ENCODE measurements at places on chromosomes 7 and 10. TPM values are rescaled to one million over a fixed set of nuclear protein-coding genes. Genes with fewer than 3 reads are reported as not detected.

DNA sequence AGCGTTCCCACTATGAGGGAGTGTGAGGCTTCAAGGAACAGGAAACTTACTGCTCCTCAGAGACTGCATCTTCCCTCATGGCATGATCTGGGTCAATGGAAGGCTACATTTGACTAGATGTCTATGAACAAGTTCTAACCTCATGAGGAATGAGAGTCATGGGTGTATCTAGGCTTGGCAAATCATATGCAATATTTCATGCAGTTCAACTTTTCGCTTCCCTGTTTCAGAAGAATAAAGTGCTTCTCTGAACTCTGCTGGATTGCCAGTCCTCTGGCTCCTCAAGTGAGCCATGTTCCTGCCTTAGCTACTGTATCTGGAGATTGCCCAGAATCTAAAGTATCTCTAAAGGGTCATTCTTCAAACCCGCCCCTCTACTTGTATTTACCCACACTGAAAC lies 54.3 kb upstream of the SEMA3A start:
- DNase-seq: no peak
- H3K27ac ChIP-seq: no peak overlapping the region
- no peaks in the 10 kb centered on the region for H3K4me1 ChIP-seq
- H3K4me3 ChIP-seq: no peak overlapping the region
- H3K36me3 ChIP-seq: no peaks in the 10 kb centered on the region

The CHST15 gene
- total RNA-seq: 76.1 TPM

DNA sequence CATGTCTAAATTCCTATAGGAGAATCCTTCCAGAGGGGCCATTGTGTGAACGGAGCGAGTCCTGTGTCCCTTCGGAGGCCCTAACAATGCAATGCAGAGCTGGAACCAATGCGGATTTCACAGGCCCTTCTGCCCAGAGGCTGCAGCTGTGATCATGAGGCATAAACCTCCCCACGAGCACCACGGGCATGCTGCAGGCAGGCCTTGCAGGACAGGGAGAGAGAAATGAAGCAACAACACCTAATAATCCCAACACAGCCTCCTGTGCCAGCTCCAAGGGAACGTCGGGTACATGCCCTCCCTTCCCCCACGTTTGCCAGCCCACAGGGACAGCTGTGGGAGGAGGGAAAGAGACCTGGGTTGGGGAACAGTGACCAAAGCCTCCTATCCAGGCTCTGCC lies 74.4 kb downstream of the TNS3 start:
- no peak for DNase-seq
- peaks cover 33% of the 10 kb centered on the region for H3K4me1 ChIP-seq
- no peak overlapping the region for H3K27ac ChIP-seq
- no peaks in the 10 kb centered on the region for H3K36me3 ChIP-seq
- H3K4me3 ChIP-seq: no peak overlapping the region
- H3K27me3 ChIP-seq: no peaks in the 10 kb centered on the region

- no peak overlapping the region for H3K4me3 ChIP-seq
- H3K27me3 ChIP-seq: no peaks in the 10 kb centered on the region
- no peak overlapping the region for H3K27ac ChIP-seq
- peaks cover 26% of the 10 kb centered on the region for H3K4me1 ChIP-seq
- H3K36me3 ChIP-seq: no peaks in the 10 kb centered on the region
Measured at GRCh38 chr10:35470925-35471315, 134.2 kb upstream of the GJD4 start.

The ING3 gene
- total RNA-seq: 15.0 TPM

GRCh38 chr10:97059006-97059871 lies 126.5 kb downstream of the SLIT1 start:
- DNase-seq: no peak
- H3K27me3 ChIP-seq: no peaks in the 10 kb centered on the region
- H3K27ac ChIP-seq: no peak overlapping the region
- H3K4me3 ChIP-seq: no peak overlapping the region

The ABLIM1 gene
- 145 TPM for total RNA-seq

GRCh38 chr10:124628676-124629021 lies 115.5 kb downstream of the FAM53B start:
- no peak overlapping the region for H3K4me3 ChIP-seq
- peaks cover 5% of the 10 kb centered on the region for H3K36me3 ChIP-seq
- peaks cover 83% of the 10 kb centered on the region for H3K4me1 ChIP-seq
- no peak for DNase-seq
- H3K27ac ChIP-seq: peak overlapping the region; percentile 26
- no peaks in the 10 kb centered on the region for H3K27me3 ChIP-seq

The GSTK1 gene
- total RNA-seq: 91.8 TPM

- no peak for DNase-seq
- no peaks in the 10 kb centered on the region for H3K4me1 ChIP-seq
- H3K27me3 ChIP-seq: no peaks in the 10 kb centered on the region
- no peak overlapping the region for H3K4me3 ChIP-seq
- no peaks in the 10 kb centered on the region for H3K36me3 ChIP-seq
- H3K27ac ChIP-seq: no peak overlapping the region
Measured at GRCh38 chr7:108244110-108244509, 113.9 kb upstream of the LAMB4 start.

The FAM237B gene
- total RNA-seq: not detected

- no peak for DNase-seq
- H3K4me3 ChIP-seq: no peak overlapping the region
- H3K27me3 ChIP-seq: no peaks in the 10 kb centered on the region
- H3K27ac ChIP-seq: no peak overlapping the region
Measured at GRCh38 chr7:82164410-82164809, 279.2 kb downstream of the CACNA2D1 start.

The CFAP43 gene
- not detected for total RNA-seq

DNA sequence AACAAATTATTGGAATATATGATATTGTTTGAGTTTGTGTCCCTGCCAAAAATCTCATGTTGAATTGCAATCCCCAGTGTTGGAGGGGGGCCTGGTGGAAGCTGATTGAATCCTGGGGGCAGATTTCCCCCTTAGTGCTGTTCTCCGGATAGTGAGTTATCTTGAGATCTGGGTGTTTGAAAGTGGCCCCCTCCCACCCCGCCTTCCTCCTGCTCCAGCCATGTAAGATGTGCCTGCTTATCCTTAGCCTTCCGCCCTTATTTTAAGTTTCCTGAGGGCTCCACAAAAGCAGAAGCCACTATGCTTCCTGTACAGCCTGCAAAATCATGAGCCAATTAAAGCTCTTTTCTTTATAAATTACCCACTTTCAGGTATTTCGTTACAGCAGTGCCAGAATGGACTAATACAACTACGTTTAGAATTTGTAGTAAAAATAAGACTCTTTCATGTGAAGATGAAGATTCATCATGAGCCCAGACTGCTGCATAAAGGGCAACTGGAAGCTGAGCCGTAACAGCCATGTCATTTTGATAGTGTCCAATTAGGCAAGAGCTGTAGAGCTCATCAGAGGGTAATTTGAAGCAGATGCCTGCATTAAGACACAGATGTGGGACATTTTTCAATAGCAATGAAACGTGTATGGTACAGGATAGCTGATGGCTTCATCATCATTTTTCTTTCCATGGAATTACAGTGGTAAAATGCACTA lies 1007.2 kb downstream of the REEP3 start:
- H3K36me3 ChIP-seq: no peaks in the 10 kb centered on the region
- no peak overlapping the region for H3K4me3 ChIP-seq
- H3K27ac ChIP-seq: no peak overlapping the region
- H3K27me3 ChIP-seq: no peaks in the 10 kb centered on the region
- DNase-seq: no peak

DNA sequence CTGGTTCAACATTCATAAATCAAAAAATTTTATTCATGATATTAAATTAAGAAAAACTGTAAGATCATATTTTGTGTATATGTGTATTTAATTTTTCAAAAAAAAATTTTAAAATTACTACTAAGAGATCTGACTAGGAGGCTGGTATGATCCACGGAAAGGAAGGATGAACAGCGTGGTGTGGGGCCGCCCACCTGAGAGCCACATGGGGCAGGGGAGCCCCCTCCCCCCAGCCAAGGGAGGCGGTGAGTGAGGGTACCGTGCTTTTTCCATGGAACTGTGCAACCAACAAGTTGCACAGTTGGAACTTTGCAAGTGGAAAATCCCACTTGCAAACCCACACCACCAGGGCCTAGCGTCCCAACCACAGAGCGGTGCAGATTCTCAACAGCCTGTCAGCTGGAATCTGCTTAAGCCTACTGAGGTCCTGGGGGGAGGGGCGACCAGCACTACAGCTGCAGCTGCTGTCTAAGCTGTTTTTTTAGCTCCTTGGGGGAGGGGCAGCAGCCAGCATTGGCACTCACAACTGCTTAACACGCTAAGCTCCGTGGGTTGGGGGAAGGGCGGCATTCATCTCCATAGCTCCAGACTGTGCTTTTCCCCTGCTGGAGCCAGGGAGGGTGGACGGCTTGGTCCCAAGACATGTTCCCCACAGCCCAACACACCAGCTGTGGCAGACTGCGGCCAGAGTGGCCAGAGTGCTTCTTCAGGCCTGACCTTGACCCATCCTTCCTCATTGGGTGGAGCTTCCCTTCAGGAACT lies 94.2 kb upstream of the IGFBP3 start:
- no peaks in the 10 kb centered on the region for H3K4me1 ChIP-seq
- H3K4me3 ChIP-seq: no peak overlapping the region
- DNase-seq: no peak
- H3K27me3 ChIP-seq: no peaks in the 10 kb centered on the region

DNA sequence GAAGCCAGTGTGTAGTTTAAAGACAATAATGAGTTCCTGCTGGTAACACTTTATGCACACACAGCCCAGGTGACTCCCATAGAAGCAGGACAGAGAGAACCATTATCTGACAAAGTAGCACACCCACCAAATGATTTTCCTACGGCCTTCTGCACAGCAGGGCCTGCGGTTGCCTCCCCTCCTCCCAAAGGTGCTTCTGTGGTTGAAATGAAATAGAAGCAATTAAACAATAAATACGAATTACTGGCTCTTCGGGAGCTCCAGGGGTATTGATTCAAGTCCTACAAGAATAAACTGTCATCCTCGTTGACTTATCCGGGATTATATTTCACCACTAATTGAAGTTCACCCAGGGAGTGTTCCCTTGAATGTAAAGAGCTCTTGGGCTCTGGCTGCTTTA lies 172.1 kb downstream of the ACTR3B start:
- H3K27me3 ChIP-seq: no peaks in the 10 kb centered on the region
- H3K4me3 ChIP-seq: no peak overlapping the region
- H3K4me1 ChIP-seq: no peaks in the 10 kb centered on the region

- peak overlapping the region; percentile 91 for H3K27ac ChIP-seq
- H3K4me1 ChIP-seq: peaks cover 100% of the 10 kb centered on the region
- H3K27me3 ChIP-seq: no peaks in the 10 kb centered on the region
- DNase-seq: no peak
Measured at GRCh38 chr7:5689118-5689517, 92.3 kb downstream of the RNF216 start.

DNA sequence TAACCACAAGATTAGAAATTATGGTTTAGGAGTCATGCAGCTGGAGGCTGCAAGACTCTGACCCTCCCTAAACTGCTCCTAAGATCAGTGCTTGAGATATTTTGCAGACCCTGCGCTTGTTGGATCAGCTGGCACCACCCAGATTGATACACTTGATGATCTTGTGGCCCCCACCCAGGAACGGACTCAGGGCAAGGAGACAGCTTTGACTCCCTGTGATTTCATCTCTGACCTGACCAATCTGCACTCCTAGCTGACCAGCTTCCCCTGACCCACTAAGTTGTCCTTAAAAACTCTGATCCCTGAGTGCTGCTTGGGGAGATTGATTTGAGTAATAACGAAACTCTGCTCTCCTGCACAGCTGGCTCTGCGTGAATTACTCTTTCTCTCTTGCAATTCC lies 8.0 kb upstream of the RAB18 start:
- H3K27ac ChIP-seq: no peak overlapping the region
- no peak overlapping the region for H3K4me3 ChIP-seq
- no peaks in the 10 kb centered on the region for H3K4me1 ChIP-seq
- H3K27me3 ChIP-seq: no peaks in the 10 kb centered on the region
- no peak for DNase-seq
- no peaks in the 10 kb centered on the region for H3K36me3 ChIP-seq

- H3K4me3 ChIP-seq: no peak overlapping the region
- no peak for DNase-seq
- no peaks in the 10 kb centered on the region for H3K36me3 ChIP-seq
- H3K27me3 ChIP-seq: peaks cover 2% of the 10 kb centered on the region
- no peak overlapping the region for H3K27ac ChIP-seq
Measured at GRCh38 chr7:151308791-151309190, 32.8 kb upstream of the NUB1 start.

DNA sequence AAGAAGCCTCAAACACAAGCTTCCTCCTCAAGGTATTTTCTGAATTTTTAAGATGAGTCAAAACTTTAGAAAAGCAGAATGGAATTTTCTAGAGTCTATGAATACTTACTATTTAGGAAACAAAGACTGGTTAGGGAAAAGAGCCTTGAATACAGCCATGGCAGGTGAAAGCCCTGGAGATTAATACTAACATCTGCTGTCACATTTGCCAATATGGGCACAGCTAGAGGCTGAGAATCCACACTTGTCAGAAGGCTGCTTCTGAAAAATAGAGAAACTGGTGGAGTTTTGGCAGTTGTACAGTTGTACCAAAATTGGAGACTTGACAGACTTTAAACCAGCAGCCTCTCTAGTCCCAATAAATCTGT lies 24.3 kb upstream of the CNNM1 start:
- H3K36me3 ChIP-seq: no peaks in the 10 kb centered on the region
- H3K27ac ChIP-seq: no peak overlapping the region
- no peak overlapping the region for H3K4me3 ChIP-seq

GRCh38 chr7:5704534-5704922 lies 76.9 kb downstream of the RNF216 start:
- peaks cover 51% of the 10 kb centered on the region for H3K4me1 ChIP-seq
- H3K27me3 ChIP-seq: no peaks in the 10 kb centered on the region
- peak; percentile 95 for DNase-seq
- no peaks in the 10 kb centered on the region for H3K36me3 ChIP-seq
- no peak overlapping the region for H3K4me3 ChIP-seq
- peak overlapping the region; percentile 92 for H3K27ac ChIP-seq

The PNLIPRP3 gene
- total RNA-seq: not detected

DNA sequence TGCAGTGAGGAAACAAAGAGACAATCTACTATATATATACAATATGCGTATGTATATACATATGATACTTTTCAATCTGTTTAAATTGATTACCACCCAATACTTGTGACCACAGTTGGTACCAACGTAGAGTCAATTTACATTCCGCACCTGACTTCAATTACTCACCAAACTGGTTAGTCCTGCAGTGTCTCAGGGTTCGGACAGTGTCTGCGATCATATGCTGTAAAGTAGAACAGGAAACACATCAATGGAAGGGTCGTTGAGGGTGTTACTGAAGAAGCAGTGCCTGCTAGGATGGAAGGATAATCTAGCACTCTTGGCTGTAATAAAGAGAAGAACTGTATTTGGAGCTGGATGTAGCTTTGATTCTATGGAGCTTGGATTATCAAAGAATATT lies 179.7 kb upstream of the CDCA7L start:
- no peaks in the 10 kb centered on the region for H3K27me3 ChIP-seq
- H3K4me1 ChIP-seq: no peaks in the 10 kb centered on the region
- no peak overlapping the region for H3K4me3 ChIP-seq
- no peak for DNase-seq
- H3K27ac ChIP-seq: no peak overlapping the region

The MRC1 gene
- 39.9 TPM for total RNA-seq

DNA sequence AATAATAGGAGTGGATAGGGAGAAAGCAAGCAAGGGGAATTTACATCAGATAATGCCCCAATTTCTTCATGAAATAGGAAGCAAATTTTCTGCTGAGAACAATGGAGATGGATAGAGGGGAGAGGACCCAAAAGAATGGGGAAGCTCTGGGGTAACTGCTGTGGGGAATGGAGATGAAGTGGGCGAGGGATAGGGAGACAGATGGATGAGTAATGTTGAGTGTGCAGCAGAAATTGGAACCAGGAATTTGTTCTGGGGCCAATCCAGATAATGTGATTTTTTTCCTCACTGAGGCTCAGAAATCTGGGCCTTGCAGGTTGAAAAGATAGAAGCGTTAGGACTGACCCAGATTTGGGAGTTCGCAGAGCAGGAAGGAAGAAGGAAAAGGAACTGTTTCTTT lies 24.5 kb upstream of the MRC1 start:
- H3K36me3 ChIP-seq: no peaks in the 10 kb centered on the region
- H3K4me3 ChIP-seq: no peak overlapping the region
- no peak overlapping the region for H3K27ac ChIP-seq
- peaks cover 10% of the 10 kb centered on the region for H3K4me1 ChIP-seq

Data from esophagus muscularis mucosa (tissue), 4 donors.